ENCODE measurements at places on chromosomes 11 and 22.

DNA sequence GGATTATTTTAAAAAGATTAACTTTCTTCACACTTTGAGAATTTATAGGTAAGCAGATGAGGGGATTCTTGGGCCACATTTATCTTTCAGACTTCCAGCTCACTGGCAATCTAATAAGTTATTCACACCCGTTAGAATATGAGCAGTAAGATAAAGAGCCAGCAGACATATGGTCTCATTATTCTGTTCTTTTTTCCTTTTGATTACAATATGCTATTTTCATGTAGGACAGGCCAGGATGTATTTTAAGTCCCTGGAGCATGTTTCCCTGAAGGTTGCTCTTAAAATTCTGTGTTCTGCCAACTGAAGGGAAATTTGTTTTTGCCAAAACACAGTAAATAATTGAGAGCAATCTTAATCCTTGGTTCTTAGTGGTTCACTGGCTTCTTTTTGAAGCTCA lies 22.2 kb downstream of the PDHX start:
- no peak for DNase-seq

GRCh38 chr22:36329254-36330078 lies 58.3 kb downstream of the MYH9 start:
- DNase-seq: peak; percentile 99

DNA sequence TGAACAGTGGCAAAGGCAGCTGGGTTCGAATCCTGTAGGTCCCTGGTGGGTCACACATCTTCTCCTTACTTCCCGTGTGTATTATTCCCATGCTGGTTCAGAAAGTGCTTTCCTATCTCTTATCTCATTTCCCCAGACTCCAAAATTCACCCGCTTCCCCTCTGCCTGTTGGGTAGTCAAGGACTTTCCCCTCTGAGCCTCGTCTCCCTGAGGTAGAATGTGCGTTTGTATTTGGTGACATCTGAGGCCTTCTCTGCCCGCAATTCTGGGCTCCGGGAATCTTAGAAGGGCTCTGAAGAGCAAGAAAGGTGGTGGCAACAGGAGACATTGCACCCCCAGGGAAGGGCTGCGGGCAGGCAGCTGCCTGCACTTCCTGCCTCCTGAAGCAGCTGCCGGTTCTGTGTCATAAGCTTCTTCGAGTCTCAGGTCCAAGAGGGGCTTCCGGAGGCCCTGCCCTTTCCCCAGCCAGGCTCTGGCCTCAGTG lies 5.9 kb downstream of the LRRC32 start:
- no peak for DNase-seq

GRCh38 chr22:18133452-18133851 lies 16.5 kb upstream of the USP18 start:
- no peak for DNase-seq

GRCh38 chr11:62611705-62612365 lies 740 bp downstream of the EML3 start:
- peak; percentile 69 for DNase-seq

DNA sequence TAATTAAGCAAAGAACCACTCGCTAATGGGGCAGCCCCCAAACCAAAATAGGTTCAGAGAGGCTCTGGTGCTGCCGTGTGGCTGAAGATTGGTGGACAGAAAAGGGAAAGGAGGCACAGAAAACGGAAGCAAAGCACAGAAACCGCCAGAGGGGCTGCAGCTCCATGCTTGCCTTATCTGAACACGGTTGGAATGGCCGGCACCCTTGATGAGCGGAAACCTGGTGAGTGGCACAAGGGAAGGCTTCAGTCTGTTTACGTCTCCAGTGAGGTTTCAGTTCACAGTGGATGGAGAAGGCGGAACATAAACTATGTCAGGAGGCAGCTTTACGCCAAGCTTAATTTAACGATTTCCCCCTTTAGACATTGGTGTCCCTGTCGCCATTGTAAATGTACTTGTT lies 5.2 kb upstream of the PRR33 start:
- DNase-seq: no peak

Data from LHCN-M2 (cell line).